Stimulated activated CD8-positive, alpha-beta memory T cell treated with anti-CD3 and anti-CD28 coated beads, Interleukin-12 subunit alpha, Interleukin-12 subunit beta, amount 100 ng/mL, for 4 hours (primary cell): ENCODE measurements at places on chromosomes 7 and 10.

GRCh38 chr7:116984511-116984910 lies 31.2 kb downstream of the ST7 start:
- DNase-seq: no peak

- no peak for DNase-seq
Measured at GRCh38 chr7:77912293-77912692, 113.7 kb downstream of the PHTF2 start.

- DNase-seq: no peak
Measured at GRCh38 chr7:69395061-69395714, 203.1 kb upstream of the AUTS2 start.

- no peak for DNase-seq
Measured at GRCh38 chr7:18027628-18028027, at the start of gene PRPS1L1. PRPS1L1 (minus strand) TSS chr7:18027846.

GRCh38 chr7:79489371-79489770 lies 35.9 kb upstream of the MAGI2 start:
- no peak for DNase-seq

GRCh38 chr7:101496017-101496416 lies 133.1 kb downstream of the MYL10 start:
- DNase-seq: no peak

GRCh38 chr10:131173484-131174210 lies 137.9 kb downstream of the TCERG1L start:
- no peak for DNase-seq

- peak; percentile 70 for DNase-seq
Measured at GRCh38 chr10:101569622-101570427, 18.2 kb downstream of the POLL start.

DNA sequence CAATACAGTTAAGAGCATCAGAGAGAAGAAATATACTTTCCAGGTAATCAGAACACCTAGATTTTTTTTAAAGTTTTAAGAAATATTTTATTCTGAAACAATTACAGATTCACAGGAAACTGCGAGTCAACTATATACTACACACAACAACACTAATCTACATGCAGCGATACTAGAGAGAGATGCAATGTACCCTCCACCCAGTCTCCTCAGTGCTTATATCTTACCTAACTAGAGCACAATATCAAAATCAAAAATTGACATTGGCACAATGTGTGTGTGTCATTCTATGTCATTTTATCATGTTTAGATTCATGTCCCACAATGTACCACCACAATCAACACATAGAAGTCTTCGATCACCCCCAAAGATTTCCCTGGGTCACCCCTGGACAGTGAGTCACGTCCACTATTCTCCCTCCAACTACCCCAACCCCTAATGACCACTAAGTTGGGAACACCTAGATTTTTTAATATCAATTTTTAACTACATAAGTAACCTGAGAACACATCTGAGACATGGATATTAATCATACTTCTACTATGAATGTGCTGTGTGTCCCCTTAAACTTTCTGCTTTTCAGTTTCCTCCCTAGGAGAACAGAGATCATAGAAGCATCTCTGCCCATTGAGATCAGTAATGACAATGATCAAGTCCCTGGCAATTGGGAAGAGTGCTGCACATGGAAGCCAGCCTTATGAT lies 86.5 kb downstream of the GSAP start:
- no peak for DNase-seq

DNA sequence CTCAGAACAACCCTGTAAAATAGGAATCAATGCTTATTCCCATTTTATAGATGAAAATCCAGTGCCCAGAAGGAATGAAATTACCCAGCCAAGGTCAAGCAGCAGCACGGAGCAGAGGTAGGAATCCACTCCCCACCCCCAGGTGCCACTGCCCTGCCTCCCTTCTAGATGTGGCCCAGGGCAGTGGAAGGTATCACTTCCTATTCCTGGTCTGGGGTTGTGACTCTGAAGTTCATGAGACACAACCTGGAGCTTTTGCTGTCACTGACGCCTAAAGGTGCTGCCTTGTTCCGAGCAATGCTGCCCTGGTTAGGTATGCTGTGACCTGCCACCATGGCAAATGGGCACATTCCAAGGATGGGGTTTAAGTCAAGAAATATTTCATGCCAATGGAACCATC lies 53.6 kb downstream of the PIK3AP1 start:
- no peak for DNase-seq

DNA sequence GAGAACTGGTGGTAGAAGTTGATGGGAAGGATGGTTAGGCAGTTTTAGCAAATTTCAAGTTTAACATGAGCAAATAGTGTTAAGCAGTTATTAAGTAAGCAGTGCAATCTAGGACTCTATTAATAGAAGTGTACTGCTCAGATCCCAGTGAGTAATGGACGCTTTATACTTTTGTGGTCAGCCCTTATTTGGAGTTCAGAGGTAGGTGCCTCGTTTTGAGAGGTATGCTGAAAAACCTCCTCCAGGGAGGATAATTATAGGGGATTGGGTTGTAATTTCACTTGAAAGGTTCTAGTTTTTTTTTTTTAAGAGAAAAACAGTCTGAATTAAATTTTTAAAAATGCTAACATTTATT lies 33.5 kb upstream of the CCDC7 start:
- DNase-seq: no peak

- no peak for DNase-seq
Measured at GRCh38 chr10:5731559-5731958, 46.9 kb downstream of the TASOR2 start.

DNA sequence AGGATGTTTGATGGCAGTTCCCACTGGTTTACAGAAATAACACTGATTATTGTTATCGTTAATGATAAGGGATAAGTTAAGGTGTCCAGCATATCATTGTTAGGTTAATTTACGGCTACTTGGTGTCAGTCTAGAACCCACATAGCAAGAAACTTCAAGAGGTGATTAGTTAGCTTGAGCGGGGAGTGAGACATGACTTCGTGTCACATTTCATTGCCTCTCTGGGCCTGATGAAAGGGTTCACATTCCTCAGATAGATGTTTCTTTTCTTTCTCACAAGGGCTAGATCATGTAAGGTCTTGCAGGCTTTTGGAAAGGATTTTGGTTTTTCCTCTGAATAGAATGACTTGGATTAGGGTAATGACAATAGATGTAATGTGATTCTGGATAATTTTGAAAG lies 26.7 kb downstream of the WAC start:
- no peak for DNase-seq

DNA sequence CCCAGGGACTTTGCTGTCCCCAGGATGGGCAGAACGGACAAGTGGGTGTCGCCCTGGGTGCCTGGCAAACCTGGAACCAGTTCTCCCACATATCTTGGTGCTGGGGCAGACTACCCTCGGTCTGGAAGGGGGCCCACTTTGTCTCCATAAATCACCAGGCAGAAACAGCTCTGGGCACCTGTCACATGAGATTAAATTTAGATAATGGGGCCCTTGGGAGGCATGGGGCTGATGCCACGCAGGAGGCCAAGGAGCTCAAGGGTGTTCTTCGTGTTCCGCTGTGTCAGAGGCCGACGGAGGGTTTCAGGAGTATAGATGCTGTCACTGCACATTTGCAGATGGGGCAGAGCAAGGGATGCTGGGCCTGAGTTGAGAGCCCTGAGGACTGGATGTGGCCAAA lies 72.7 kb downstream of the TMEM130 start:
- DNase-seq: no peak

- DNase-seq: no peak
Measured at GRCh38 chr10:23199768-23200511, 7.8 kb downstream of the PTF1A start.

DNA sequence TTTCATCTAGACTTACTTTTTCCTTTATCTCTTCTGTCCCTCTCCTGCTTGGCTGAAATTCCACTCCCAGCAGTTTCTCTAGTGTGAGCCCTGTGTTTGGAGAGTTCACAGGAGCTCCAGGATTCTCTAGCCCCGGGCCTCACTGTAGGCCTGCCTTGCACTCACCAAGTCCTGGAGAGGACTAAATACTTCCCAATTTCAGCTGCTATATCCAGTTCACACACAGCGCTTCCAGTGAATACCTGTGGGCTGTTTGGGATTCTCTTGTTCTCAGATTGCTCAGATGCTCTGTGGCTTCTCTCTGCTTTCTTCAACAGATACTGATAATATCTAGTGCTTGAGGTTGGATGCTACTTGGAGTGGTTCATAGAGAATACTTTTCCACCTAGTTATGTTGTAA lies 46.0 kb downstream of the MINPP1 start:
- DNase-seq: no peak

DNA sequence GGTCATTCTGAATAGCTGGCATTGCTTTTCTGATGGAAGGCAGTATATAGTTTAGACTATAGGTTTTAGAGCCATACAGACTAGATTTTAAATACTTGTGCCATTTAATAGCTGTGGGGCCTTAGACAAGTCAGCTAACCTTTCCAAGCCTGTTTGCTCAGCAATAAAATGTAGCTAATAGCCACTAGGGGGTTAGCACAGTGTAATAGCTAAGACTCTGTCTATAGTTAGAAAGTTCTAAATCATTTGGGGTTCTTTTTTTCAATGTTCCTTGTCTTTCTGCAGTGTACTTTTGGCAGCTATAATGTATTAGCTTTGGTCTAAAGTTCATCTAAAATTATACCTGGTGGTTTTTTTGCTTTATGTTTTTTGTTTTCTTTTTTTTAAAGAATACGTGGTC lies 7.5 kb upstream of the KIFBP start:
- no peak for DNase-seq

DNA sequence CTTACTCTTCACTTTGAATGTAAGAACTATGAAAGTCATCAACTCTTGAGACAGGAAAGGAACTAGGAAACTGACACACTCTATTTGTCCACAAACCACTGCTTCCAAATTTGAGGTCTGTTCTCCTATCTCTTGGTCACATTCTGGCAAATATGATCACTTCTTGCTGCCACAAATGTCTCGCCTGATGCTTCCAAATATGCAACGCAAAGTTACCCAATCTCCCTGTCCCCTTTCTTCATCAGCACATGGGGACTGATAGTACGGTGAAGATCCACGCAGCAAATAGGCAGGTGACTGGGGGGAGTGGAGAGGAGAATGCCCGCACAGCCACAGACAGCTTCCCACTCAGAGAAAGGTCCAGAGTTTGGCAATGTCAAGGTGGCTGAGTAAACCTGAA lies 92.6 kb upstream of the TCF7L2 start:
- no peak for DNase-seq

GRCh38 chr7:14637968-14638367 lies 264.6 kb downstream of the DGKB start:
- DNase-seq: no peak

DNA sequence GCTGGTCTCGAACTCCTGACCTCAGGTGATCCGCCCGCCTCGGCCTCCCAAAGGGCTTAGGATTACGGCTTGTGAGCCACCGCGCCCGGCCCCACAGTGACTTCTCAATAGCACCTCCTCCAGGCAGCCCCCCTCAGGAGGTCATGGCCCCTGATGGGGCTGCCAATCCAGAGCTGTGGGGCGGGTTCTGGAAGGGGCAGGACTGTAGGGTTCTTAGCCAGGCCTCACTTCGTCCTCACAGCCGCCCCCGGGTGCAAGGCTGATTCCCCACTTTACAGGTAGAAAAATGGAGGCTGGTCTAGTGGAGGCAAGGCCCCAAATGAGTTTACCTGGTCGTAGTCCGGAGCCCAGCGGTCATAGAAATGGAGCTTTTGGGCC lies 638 bp downstream of the METTL27 start:
- DNase-seq: no peak

DNA sequence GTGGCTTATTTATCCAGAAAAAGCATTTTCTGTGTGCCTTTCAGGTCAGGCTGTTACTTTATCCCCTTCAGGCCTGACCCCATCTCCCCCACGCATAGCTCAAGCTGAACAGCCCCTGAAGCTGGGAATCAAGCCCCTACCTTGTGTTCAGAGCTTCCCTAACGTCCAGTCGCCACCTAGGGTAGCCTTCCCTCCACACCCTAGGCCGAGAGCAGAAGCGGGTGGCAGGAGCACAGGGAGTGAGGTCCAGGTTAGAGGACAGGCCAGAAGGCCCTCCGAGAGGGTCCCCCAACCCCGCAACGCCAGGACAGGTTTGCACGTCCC lies 479 bp upstream of the SEMA4G start:
- no peak for DNase-seq

DNA sequence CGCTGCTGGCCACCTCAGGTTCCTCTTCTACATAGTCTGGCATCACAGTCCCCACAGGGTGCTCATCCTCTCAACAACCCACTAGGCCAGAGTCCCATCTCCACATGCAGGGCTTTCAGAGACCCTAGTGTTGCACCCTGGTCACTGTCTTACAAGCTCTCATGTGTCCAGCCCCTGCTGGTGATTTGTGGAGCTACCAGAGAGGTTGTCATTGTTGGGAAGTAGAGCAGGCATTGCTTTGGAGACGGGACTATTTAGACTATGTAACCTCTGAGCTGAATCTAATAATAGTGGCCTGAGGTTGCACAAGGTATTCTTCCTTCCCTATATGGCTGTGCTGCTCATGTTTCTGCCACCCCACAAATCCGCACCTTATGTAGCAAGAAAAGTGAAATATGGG lies 135.3 kb upstream of the VWC2 start:
- no peak for DNase-seq

- DNase-seq: no peak
Measured at GRCh38 chr7:14125998-14126397, 136.5 kb upstream of the ETV1 start.

- DNase-seq: no peak
Measured at GRCh38 chr7:93890041-93890463, 501 bp downstream of the TFPI2 start.

DNA sequence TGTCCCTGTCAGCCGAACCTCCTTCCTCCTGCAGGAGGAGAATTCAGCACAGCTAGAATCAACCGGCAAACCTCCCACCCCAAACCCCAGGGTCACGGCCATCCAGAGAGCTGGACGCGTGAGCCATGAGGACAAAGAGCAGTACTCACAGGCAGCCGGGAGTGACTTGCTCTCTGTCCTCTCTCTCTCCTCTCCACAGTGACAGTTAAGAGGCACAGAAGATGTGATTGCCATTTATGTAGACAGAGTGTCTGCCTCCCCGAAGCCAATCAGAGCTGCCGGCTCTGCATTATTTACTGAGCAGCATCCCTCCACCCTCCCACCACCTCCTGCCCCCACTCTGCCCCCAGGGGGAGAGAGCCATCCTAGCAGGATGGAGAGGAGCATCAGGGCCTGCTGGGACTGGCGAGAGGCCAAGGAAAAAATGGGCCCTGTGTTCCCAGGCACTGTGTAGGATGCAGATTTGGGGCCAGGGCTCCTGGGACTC lies 4.3 kb downstream of the DDC start:
- no peak for DNase-seq

- DNase-seq: no peak
Measured at GRCh38 chr7:32059289-32060011, 10.8 kb downstream of the PDE1C start.

- no peak for DNase-seq
Measured at GRCh38 chr7:21749378-21749777, 196.3 kb downstream of the CDCA7L start.
